Ureter (tissue), 1 donor: ENCODE measurements at places on chromosomes 1 and 21.

GRCh38 chr1:111911061-111911460 is 78.4 kb downstream of the KCND3 start:
- DNase-seq: no peak

- no peak for DNase-seq
Measured at GRCh38 chr1:208154679-208155642, 89.2 kb downstream of the PLXNA2 start.

GRCh38 chr1:153389973-153390879 is 647 bp downstream of the S100A8 start:
- DNase-seq: no peak

DNA sequence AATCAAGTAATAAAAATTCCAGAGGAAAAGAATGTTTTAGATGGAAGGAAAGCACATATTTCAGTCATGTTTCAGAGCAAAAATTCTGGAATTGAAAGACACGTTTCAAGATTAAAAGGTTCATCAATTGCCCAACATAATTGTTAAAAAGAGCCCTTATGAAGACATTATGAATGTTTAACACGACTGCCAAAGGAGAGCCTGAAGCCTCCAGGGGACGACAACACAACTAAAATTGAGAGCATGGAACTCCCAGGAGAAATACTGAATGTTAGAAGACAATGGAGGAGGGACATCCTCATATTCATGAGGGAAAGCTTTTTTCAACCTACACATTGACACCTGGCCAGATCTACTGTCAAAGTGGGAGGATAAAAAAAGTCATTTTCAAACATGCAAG is 16.0 kb downstream of the OR2T11 start:
- peak; percentile 52 for DNase-seq

DNA sequence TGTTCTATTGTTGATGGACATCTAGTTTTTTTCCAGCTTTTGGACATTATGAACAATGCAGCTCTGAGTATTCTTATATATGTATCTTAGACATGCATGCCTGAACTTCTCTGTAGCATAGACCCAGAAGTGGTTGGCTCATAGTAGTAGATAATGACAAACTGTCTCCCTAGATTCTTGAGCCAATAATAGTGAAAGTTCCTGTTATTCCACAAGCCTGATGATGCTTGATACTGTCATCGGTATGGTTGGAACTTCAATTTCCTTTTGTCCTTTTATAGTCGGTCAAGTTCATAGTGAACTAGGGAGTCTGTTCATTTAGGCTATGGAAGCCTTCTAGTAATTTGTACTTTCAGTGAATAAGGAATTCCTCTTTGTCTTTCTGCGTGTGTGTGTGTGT is 56.8 kb downstream of the MTR start:
- DNase-seq: no peak
